ENCODE measurements at places on chromosomes 5 and 9. TPM values are rescaled to one million over a fixed set of nuclear protein-coding genes. Genes with fewer than 3 reads are reported as not detected.

DNA sequence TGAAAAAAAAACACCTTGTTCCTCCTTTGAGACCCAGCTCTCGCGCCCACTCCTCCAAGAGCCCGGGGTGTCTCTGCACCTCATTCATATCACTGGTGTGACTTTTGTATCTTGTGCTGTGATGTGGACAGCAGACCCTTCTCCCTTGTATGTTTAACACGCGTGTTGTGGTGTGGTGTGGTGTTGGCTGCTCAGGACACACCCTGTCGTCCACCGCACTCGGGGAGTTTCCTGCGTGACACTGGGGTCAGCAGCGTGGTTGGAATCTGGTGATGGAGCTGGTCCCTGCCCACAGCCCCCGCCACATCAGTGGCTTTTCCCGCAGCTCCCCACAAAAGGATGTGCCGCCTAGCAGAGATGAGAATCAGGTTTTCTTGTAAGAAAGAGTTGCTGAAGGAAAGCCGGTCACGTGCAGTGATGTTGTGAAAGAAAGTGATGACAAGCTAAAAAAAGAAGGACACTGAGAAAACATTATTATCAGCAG lies 61.5 kb downstream of the TENT4A start:
- DNase-seq, result no peak

GRCh38 chr9:12185856-12186255 lies 507.3 kb upstream of the TYRP1 start:
- no peak for DNase-seq

- no peak for DNase-seq
These were observed 102.4 kb downstream of the NDFIP1 start for GRCh38 chr5:142210864-142211412.

Gene ECPAS
- 125 TPM for total RNA-seq

Gene CXCL14
- 2.3 TPM for total RNA-seq

Gene HAND1
- total RNA-seq, result not detected

- no peak for DNase-seq
These were observed 46.3 kb upstream of the TBC1D9B start for GRCh38 chr5:179953987-179954386.

- DNase-seq, result no peak
These were observed 91.9 kb upstream of the PPP1R2B start for GRCh38 chr5:156758011-156758791.

DNA sequence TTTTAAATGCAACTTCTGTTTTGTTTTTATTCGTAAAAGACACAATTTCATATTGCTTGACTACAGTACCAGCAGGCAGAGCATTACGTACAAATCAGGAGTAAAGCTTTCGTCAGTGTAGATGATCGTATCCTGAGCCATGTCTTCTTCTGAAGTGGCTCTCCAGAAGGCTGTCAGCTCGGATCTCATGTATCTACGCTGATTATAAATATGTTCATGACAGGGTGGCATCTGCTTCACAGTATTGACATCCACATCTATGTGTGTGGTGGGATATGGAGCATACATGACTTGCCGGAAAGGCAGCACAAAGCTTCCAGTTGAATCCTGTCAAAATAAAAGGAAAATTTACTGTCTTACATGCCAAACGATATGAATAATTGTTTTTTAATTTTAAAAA lies 16.8 kb downstream of the C9orf72 start:
- DNase-seq, result no peak

DNA sequence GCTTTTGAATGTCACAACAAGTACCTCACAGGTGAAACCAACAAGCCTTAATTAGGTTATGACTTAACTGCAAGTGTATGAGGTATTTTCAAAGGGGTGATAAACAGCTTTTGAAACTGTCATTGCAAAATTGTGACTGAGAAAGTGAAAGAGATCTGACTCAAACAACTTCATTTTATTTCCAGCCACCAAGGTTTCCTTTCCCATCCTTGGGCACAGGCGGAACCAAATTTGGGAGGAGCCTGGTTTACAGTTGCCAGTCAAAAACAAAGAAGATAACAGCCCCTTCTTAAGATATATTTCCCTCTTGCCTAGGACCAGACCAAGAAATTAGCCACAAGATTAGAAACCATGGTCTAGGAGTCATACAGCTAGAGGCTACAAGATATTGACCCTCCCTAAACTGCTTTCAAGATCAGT lies 417.1 kb downstream of the CSNK1G3 start:
- DNase-seq, result no peak

DNA sequence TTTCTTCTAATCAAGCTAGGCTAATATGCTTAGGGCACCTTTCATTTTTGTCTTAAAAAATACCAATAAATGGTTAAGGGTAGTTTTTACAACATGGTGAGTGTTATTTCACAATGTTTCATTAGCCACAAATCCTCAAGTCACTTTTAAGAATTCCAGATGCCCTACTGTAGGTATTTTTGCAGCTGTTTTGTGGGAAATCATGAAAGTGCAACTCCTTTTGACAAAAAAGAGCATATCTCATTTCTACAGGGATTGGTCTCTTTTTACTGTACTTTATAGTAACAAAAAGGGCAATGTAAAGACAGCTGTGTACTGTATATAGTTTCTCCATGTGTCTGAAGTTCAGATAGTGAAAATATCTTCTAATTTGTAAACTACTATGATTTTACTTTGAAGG lies 28.3 kb upstream of the GAS1 start:
- no peak for DNase-seq

Gene TOR2A
- 9.9 TPM for total RNA-seq

Gene CER1
- not detected for total RNA-seq

DNA sequence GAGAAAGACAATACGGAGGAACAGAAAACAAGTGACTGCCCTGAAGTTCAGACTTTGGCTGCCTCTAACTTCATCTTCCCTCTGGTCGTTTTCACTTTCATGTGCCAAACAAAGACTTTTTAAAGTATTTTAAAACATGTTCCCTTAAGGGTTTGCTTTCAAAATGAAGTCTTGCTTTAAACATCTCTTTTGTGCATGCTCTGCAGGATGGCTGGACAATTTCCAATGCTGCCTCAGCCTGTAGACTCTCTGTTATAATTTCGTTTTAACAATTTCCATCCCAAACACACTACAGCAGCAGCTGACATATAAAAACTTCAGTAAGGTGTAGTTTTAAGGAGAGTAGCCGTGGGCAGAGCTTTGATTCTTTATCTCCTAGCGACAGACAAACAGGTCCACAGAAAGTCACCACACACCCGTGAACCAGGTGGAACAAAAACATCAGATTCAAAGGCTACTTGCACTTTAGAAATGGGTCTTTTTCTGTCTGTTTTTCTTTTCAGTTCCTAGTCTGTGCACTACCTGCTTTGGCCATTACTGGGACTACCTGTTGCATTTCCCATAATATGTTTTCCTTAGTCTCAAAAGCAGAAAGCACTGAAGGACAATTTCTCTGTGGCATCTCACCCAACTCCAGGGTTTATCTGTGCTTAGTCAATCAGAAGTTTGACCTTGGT lies 308.9 kb downstream of the DTWD2 start:
- no peak for DNase-seq

GRCh38 chr5:176664479-176664878 lies 17.2 kb downstream of the TSPAN17 start:
- no peak for DNase-seq

Gene PHF24
- 1.7 TPM for total RNA-seq

DNA sequence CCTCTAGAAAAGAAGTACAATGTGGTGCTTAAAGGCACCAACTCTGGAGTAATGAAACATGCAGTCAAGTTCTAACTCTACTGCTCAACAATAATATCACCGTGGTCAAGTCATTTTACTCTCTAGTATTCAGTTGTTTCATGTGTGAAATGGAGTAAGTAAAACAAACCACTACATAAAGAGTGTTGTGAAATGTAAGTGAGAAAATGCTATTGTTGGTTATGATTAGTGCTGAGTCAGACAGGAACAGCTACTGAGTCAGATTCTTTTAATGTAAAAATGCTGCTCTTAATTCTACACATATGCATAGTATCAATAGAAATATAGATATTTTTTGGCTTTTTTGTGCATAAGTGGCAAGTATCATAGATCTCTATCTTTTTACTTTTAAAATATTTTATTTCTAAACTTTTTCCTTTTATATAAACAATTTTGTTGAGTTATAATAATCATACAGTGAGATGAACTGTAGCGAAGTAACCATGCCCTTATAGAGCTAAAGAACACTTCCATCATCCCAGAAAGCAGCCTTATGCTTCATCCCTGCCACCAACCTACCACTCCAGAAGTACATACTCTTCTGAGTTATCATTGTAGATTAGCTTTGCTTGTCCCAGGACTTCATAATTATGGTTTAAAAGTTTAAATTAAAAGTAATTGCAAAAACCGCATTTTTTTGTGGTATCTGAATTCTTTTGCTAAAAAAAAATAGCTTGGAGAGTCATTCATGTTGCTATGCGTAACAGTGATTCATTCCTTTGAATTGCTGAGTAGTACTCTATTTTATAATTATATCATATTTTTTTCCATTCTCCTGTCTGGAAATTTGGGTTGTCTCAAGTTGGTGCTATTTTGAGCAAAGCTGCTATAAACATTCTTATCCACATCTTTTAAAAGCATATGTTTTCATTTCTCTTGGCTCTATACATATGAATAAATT lies 548.2 kb upstream of the CLINT1 start:
- no peak for DNase-seq

GRCh38 chr5:133844836-133845235 lies 123.6 kb downstream of the C5orf15 start:
- peak; percentile 61 for DNase-seq

Gene AK3
- total RNA-seq, result 81.6 TPM

- DNase-seq, result no peak
These were observed 113.8 kb downstream of the DOCK8 start for GRCh38 chr9:328453-328852.

- no peak for DNase-seq
These were observed 97.1 kb downstream of the HSD17B3 start for GRCh38 chr9:96204853-96205252.

- no peak for DNase-seq
These were observed 75.5 kb downstream of the MAPKAP1 start for GRCh38 chr9:125631391-125632085.

DNA sequence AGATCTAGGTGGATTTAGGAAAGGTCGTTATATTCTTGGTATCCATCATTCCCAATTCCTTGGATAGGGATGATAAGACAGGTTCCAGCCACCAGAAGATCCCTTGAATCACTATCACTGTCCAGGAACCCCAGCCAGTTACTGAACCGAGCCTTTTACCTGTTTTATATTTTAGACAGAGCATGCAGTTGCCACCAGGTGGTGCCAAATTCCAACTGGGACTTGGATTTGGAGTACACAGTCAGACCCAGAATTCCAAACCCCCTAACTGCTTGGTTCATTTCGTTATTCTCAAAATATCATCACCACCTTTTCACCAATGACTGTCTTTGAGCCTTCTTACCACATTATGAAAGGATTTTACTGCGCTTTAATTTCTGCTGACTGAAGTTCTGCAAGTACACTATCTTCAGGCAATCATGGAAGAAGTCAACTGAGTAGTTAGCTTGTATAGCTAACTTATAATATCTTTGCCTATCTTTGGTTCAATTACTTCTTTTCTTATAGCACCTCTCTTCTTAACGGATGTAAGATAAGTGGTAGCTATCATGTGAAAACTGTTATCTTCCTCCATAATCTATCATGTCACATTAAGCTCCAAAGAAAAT lies 191.8 kb downstream of the PRR16 start:
- DNase-seq, result no peak

GRCh38 chr5:133406977-133407632 lies 205.2 kb downstream of the FSTL4 start:
- no peak for DNase-seq

- DNase-seq, result no peak
These were observed 1.2 kb downstream of the GALT start for GRCh38 chr9:34647651-34648050.

DNA sequence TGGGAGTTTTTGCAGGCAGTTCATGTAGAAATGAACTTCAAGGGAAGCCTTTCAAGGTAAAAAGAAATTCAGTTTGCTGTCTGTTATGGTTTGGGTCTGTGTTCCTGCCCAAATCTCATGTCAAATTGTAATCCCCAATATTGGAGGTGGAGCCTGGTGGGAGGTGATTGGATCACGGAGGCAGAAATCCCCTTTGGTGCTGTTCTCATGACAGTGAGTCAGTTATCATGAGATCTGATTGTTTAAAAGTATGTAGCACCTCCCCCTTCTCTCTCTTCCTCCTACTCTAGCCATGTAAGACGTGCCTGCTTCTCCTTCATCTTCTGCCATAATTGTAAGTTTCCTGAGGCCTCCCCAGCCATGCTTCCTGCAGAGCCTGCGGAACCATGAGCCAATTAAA lies 341.4 kb downstream of the ARHGEF28 start:
- DNase-seq, result no peak

GRCh38 chr9:130917168-130917960 lies 20.8 kb upstream of the QRFP start:
- DNase-seq, result no peak

Data from ureter (tissue), 1 donor.